ENCODE measurements at places on chromosomes 1 and 21. TPM values are rescaled to one million over a fixed set of nuclear protein-coding genes. Genes with fewer than 3 reads are reported as not detected.

DNA sequence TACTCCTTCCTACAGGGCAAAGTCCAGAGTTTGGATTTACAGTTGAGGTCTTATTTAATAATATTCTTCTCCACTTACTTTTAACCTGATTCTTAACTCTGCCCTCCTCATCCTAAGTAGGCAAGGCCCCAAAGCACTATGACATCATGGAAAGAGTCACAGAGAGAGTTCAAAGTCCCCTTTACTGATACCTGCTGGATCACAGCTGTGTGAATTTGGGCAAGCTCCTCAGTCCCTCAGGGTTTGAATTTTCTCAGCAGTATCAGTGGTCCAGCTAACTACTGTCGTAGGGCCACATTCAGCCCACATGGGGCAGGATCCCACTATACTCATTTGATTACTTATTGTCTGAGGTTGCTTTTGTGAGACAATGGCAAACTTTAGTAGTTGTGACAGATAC, 16.0 kb downstream of the TYW3 start:
- no peak overlapping the region for H3K27ac ChIP-seq
- peaks cover 40% of the 10 kb centered on the region for H3K36me3 ChIP-seq
- no peak overlapping the region for H3K4me3 ChIP-seq
- no peaks in the 10 kb centered on the region for H3K4me1 ChIP-seq

Gene CNIH3
- 2.2 TPM for total RNA-seq

Gene C1orf87
- total RNA-seq = not detected

Gene PCNX2
- total RNA-seq = 49.4 TPM

GRCh38 chr1:8516793-8517556, 199.1 kb downstream of the SLC45A1 start:
- peak overlapping the region; percentile 52 for H3K4me3 ChIP-seq
- peak overlapping the region; percentile 42 for H3K27ac ChIP-seq
- H3K4me1 ChIP-seq = peaks cover 24% of the 10 kb centered on the region
- no peak for DNase-seq

Gene SDC3
- total RNA-seq = 0.55 TPM

Gene DIP2A
- 78.8 TPM for total RNA-seq

DNA sequence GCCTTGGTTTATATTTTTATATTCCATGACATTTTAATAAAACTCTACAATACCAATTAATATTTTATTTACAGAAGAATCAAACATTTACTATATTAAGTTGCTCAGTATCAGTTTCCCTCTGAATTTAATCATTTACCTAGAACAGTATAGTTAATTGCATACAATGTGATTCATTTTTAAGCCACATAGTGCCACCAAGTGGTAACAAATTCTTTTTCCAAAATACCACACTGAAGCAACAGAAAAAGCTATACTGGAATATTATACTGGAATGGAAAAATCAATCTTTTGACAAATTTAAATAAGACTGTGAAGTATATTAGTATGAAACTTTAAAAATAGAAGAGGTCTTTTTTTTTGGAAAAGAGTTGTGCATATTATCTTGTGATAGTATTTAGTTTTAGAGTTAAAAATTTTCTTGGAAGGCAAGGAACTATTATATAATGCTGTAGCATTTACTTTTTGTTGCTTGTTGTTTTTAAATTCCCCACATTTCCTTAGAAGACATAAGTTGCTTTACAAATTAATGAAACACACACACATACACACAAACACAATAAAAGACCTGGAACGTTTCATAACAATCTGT, 57.3 kb downstream of the ZNF644 start:
- H3K4me3 ChIP-seq = no peak overlapping the region
- H3K4me1 ChIP-seq = peaks cover 15% of the 10 kb centered on the region
- peaks cover 10% of the 10 kb centered on the region for H3K36me3 ChIP-seq
- H3K27me3 ChIP-seq = no peaks in the 10 kb centered on the region

Gene COL8A2
- total RNA-seq = 0.17 TPM

Gene EXTL1
- not detected for total RNA-seq

GRCh38 chr1:96515925-96516324, 205.7 kb upstream of the PTBP2 start:
- no peak overlapping the region for H3K27ac ChIP-seq
- no peaks in the 10 kb centered on the region for H3K27me3 ChIP-seq
- no peaks in the 10 kb centered on the region for H3K36me3 ChIP-seq
- no peaks in the 10 kb centered on the region for H3K4me1 ChIP-seq
- no peak for DNase-seq

- H3K4me1 ChIP-seq = no peaks in the 10 kb centered on the region
- no peak overlapping the region for H3K4me3 ChIP-seq
- H3K27me3 ChIP-seq = peaks cover 2% of the 10 kb centered on the region
- no peak for DNase-seq
Observed at GRCh38 chr1:210633140-210633539, 304.4 kb downstream of the HHAT start.

DNA sequence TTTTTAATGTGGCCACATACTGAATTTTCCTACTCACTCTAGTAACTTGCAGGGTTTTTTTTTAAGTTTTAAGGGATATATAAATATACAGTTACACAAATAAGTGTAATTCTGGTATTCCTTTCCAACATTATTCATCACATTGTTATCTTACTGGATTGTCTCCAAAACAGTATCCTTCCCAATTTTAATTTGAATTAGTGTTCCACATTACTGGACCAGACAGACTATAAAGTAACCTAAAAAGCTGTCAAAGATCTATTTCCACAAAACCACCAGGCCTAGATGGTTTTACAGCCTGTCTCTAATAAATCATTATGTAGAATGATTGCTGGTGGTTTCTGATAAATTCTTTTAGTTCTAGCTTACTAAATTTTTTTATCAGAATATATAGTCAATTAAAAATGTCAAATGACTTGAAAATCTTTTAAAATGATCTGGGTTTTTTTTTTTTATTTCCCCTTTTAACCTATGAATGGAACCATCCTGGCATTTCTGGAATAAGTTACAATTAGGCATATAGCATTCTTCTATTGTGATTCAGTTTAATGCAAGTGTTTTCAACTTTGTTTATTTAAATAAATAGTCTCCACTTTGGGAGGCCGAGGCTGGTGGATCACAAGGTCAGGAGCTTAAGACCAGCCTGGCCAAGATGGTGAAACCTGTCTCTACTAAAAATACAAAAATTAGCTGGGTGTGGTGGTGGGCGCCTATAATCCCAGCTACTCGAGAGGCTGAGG, 59.3 kb downstream of the PACC1 start:
- H3K27ac ChIP-seq = no peak overlapping the region
- H3K27me3 ChIP-seq = no peaks in the 10 kb centered on the region
- H3K36me3 ChIP-seq = peaks cover 28% of the 10 kb centered on the region
- no peak for DNase-seq
- H3K4me3 ChIP-seq = no peak overlapping the region

GRCh38 chr1:58909914-58910681, 126.3 kb upstream of the JUN start:
- H3K4me3 ChIP-seq = no peak overlapping the region
- H3K4me1 ChIP-seq = no peaks in the 10 kb centered on the region
- H3K36me3 ChIP-seq = peaks cover 11% of the 10 kb centered on the region
- no peak overlapping the region for H3K27ac ChIP-seq
- no peaks in the 10 kb centered on the region for H3K27me3 ChIP-seq
- DNase-seq = no peak

GRCh38 chr1:46568461-46568891, 17.0 kb upstream of the KNCN start:
- H3K4me3 ChIP-seq = no peak overlapping the region
- H3K4me1 ChIP-seq = peaks cover 1% of the 10 kb centered on the region
- DNase-seq = no peak
- no peak overlapping the region for H3K27ac ChIP-seq
- H3K27me3 ChIP-seq = no peaks in the 10 kb centered on the region

Gene LCE5A
- not detected for total RNA-seq

GRCh38 chr1:184462155-184462554, 75.3 kb downstream of the C1orf21 start:
- no peak overlapping the region for H3K4me3 ChIP-seq
- H3K4me1 ChIP-seq = no peaks in the 10 kb centered on the region
- no peaks in the 10 kb centered on the region for H3K36me3 ChIP-seq
- peaks cover 9% of the 10 kb centered on the region for H3K27me3 ChIP-seq

GRCh38 chr1:101098907-101099306, 73.3 kb upstream of the DPH5 start:
- no peak overlapping the region for H3K27ac ChIP-seq
- H3K4me1 ChIP-seq = peaks cover 4% of the 10 kb centered on the region
- H3K27me3 ChIP-seq = no peaks in the 10 kb centered on the region
- no peak overlapping the region for H3K4me3 ChIP-seq
- DNase-seq = no peak
- peaks cover 19% of the 10 kb centered on the region for H3K36me3 ChIP-seq

DNA sequence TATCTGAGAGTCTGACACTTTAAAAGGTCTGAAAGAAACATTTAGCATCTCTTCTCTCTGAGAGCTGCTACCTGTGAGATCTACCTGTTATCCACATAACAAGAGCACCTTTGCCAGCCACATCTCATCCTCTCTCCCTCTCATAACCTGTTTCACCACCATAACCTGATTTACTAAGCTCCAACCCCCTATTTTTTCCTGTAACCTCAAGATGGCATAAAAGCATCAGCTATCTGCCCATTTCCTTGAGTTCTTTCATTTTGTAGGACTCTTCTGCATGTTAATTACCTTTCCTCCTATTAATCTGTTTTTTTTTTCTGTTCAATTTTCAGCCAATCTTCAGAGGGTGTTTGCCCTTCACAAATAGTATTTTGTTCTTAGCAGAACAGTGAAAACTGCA, 136.5 kb upstream of the KCNK1 start:
- DNase-seq = no peak
- peaks cover 6% of the 10 kb centered on the region for H3K27me3 ChIP-seq
- H3K27ac ChIP-seq = no peak overlapping the region

DNA sequence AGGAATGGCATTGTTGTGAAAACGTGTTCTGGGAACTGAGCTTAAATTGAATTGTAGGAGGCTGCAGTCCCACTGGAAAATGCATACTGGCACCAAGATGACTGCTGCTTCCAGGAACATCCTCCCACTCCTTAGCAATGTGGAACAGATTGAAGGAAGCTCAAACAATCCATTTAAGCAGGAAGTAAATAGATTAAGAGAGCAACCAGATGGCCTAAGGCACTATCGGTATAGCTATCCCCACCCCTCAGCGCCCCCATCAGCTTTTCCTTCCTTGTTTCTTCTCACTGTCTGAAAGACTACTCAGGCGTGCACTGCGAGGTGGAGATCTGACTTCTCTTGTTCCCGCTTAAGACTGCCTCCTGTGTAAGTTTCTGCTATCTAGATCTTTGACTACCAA, 4.0 kb upstream of the IFI16 start:
- peaks cover 12% of the 10 kb centered on the region for H3K36me3 ChIP-seq
- peaks cover 25% of the 10 kb centered on the region for H3K4me1 ChIP-seq
